ENCODE measurements at places on chromosomes 11 and 22.

DNA sequence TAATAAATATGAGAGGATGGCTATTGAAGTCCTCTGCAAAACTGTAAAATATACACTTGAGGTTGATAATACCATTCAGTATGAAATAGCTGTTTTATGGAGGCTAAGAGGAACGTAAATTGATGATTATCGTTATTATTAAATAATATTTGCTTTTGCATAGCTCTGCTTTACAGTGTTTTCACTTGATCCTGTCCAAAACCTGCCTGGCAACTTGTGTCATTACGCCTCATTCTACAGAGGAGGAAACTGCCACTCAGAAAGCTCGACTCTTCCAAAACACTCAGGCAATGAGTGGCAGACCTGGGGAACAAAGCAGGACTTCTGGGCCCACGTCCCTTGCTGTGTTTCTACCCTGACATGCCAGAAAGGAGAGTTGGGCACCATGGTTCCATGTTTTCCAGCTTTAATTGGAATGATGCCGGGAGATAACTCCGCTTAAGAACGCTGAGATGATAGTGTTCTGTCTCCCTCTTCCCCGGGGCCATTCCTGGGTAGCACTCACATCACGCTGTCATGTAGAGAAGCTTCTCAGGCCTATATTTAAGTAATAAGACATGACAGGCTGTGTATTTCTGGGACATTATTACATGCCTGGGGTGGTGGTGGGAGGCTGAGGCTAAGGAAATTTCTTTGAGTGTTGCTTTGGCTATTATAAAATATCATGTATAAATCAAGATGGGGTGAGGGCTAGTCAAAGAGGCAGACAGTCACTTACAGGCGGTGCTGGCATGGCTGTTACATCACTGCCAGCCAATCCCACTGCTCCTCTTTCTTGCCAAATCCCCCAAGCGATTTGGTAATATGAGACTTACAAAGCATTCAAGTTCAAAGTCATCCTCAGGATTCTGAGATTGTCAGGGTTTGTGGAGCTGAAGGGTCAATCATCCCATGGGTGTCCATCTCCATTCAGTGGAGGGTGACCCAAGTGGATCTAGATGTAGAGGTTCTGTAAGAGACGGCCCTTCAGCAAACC, 501.7 kb downstream of the INSC start:
- no peak for DNase-seq

DNA sequence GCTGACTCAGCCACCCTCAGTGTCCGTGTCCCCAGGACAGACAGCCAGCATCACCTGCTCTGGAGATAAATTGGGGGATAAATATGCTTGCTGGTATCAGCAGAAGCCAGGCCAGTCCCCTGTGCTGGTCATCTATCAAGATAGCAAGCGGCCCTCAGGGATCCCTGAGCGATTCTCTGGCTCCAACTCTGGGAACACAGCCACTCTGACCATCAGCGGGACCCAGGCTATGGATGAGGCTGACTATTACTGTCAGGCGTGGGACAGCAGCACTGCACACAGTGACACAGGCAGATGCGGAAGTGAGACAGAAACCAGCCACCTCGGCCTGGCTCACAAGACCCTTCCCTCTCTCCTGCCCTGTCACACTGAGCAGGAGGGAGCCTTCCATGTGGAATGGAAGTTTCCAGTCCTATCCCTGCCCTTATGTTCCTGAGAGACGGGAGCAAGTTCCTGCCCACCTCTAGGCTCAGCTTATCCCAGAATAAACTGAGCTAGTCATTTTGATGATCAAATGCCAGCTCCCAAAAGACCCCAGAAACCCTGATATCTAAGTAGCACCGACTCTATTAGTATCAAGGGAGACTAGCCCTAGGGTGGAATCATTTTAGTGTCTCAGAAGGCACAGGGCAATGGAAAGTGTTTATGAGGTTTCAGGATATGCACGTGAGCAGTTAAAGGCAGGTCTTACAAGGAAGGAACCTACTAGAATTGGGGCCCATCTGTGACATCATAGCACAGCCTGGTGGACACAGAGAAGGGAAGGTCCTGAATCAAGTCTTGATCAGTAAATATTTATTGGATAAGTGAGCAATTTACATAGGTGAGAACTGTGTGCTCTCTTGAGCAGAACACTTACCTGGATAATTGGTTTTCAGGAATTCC, 6.3 kb upstream of the IGLL5 start:
- DNase-seq = peak; percentile 37

GRCh38 chr11:13314676-13315394, 37.2 kb downstream of the BMAL1 start:
- DNase-seq = no peak

DNA sequence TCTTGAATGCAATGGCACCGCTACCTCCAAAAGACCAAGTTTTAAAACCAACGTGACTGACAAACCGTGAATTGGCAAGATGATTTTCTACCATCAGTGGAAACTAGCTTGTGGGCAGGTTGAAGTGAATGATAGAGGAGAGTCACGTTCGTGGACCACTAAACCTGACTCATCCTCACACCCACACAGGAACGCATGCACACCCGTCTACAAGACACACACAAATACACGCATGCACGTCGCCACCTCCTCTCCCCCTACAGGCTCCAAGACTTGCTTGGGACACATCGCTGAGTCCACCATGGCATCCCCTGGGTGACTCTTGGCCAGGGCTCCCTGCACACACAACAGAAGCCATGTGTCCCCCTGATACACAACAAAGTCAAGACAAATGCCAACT, 14.4 kb downstream of the TMPRSS6 start:
- DNase-seq = no peak

DNA sequence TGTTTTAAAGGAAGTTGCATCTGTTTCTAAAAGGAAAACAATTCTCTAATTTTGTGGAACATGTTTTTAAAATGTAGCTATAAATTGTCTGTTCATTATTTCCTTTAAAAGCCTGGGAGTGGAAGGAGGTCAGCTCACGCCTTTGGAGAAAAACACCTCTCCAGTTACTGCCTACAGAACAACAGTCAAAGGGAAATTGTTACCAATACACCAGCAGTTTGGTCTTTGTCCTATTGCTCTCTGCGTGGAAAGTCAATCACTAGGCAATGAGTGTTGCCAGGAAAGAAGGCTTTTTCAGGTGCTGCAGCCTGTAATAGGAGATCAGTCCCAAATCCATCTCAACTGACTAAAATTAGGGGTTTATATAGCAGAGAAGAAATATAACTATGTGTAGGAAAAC, 22.2 kb downstream of the SVIP start:
- DNase-seq = no peak

DNA sequence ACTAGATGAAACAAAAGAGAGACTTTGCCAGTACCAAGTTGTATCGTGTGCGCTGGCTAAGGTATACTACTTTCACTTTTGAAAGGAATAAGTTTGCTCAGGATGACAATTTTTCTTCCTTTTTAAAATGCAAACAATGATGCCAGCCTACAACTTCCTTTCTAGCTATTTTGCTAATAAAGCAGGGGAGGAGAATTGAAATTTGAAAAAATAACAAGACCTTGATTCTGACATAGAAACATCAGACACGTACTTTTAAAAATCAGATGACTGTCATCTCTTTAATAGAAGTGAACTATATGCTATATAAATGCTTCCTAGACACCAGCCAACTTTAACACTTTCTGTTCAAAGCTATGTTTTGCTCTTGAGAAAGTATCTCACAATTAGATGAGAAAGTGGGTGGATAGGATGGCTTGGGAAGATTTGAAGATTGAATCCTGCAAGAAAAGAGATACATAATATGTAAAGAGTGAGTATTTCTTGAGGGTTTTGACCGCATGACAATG, 41.7 kb upstream of the BLID start:
- no peak for DNase-seq

GRCh38 chr22:27405672-27406388, 395.7 kb downstream of the MN1 start:
- DNase-seq = no peak
